ENCODE measurements at places on chromosomes 16 and 17. TPM values are rescaled to one million over a fixed set of nuclear protein-coding genes. Genes with fewer than 3 reads are reported as not detected.

The ADAP2 gene
- total RNA-seq, result 7.4 TPM

GRCh38 chr17:1201132-1201702, 21.4 kb upstream of the ABR start:
- DNase-seq, result no peak

- DNase-seq, result no peak
Measured at GRCh38 chr17:8622191-8622590, 8.3 kb downstream of the MYH10 start.

DNA sequence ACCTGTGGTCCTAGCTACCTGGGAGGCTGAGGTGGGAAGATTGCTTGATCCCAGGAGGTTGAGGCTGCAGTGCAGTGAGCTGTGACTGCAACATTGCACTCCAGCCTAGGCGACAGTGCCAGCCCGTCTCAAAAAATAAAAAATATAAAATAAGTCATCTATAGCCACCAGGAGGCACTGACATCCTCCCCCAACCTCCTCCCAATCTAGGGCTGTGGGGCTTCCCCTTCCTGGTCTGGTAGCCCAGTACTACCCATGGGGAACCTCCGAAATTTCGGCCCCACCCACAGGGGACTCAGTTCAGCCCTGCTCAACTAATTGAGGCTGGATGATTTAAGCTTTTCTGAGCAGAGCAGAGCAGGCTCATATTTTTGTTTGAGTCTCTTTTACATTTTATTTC, 3.2 kb downstream of the ZSCAN10 start:
- no peak for DNase-seq
